Cortex of kidney (tissue), 1 donor: ENCODE measurements at places on chromosomes 12 and 14.

DNA sequence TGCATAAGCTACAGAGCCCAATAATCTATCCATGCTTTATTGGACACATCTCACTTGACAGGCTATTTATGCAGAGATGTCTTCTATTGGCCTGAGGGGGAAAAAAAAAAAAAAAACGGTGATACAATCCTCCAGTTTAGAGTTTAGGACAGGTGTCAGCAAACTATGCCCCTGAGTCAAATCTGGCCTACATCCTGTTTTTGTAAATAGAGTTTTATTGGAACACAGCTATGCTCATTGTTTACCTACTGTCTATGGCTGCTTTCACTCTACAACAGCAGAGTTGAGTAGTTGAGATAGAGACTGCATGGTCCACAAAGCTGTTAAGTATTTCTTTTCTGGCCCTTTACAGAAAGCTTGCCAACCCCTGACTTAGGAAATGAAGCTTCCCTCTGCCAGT is 403.1 kb downstream of the C12orf75 start:
- no peak for DNase-seq

DNA sequence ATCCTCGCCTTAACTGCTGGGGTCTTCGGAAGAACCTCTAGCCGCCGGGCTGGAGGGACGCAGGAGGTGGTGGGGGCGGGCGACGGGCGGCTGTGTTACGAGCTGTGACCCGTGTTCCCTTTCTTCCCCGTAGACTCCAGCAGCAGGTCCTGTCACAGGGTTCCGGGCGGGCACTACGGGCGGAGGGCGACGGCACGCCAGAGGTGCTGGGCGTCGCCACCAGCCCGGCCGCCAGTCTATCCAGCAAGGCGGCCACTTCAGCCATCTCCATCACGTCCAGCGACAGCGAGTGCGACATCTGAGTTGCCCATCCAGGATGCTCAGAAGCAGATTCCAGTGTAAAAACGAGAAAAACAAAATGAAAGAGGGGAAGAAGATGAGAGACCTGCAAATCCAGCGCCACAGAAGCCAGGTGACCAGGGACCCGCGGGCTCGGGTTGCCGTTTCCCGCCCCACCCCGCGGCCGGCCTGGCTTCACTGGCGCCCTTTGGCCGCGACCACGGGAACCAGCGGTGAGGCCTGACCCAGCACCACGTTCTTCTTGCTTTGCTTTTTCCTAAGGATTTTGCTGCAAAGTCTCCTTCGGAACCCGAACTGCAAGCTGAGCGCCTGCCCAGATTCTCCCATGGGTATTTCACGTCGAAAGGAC is 2.1 kb downstream of the SIX6 start:
- no peak for DNase-seq

GRCh38 chr12:29228474-29229157 is 79.5 kb downstream of the FAR2 start:
- no peak for DNase-seq

DNA sequence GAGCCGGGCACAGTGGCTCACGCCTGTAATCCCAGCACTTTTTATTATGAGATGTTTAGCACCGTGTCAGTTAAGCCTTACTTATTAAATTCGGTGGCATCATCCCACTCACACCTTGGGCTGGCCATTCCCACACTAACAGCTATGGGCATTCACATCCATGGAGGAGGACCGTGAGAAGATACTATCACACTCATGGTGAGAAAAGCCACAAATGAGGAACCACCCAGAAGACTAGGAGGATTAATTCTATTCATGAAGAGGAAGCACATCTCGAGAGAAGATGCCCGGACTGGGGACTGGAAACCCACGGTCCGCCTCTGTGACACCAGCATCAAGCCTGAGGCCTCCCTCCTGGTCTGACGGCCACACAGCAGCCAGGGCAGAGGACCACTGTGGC is 4.9 kb downstream of the CDC42BPB start:
- DNase-seq, result no peak

DNA sequence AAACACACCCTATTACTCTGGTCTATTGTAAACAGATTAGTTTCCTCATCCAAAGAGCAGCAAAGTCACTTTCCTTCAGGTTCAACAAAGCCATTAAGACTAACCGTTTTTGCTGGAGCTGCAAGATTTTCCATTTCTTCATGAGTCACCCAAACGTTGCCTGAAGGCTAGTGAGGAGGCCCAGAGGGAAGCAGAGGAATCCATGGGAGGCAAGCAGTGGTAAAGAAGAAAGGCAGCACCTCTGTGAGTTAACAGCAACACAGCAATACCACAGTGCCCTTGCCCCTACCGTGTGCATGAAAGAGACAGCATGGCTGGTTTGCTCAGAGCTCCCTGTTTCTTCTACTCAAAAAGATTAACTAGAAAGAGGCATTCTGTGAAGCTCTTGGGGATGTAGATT is 206.3 kb downstream of the ACSS3 start:
- no peak for DNase-seq

DNA sequence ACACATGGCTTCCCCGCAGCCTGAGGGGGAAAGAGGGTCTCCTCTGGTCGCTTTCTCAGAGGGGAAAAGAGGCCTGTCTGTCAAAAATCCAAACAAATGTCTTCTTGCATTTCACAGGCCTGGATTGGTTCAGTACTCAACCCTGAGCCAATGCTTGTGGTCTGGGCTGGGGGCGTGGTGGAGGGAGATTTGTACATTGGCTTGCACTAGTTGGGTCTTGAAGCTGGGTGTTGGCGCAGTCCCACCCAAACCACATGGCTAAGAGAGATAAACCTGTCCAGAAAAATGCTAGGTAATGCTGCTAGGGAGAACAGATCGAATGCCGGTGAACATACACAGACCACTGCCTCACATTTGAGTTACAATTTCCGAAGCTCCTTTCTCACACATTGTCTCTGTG is 461.6 kb downstream of the MED13L start:
- no peak for DNase-seq

GRCh38 chr14:24960816-24961215 is 89.1 kb downstream of the STXBP6 start:
- no peak for DNase-seq

GRCh38 chr12:87820524-87821202 is 208.5 kb downstream of the C12orf50 start:
- no peak for DNase-seq

DNA sequence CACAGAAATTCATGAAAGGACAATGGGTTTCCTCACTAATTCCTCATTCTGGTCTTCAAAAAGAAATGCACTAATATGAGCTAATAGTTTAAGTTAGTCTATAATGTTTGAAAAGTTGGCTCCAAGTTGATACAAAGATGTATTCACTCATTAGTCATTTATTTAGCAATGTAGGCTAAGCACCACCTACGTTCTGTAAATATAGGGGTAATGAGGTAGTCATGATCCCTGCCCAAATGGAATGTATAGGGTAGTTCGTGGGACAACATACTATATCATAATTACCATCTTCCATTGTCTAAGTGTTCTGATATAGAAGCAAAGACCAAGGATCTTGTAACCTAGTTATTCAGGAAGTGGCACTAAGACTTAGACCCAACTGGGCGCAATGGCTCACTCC is 86.5 kb downstream of the DIO2 start:
- no peak for DNase-seq

DNA sequence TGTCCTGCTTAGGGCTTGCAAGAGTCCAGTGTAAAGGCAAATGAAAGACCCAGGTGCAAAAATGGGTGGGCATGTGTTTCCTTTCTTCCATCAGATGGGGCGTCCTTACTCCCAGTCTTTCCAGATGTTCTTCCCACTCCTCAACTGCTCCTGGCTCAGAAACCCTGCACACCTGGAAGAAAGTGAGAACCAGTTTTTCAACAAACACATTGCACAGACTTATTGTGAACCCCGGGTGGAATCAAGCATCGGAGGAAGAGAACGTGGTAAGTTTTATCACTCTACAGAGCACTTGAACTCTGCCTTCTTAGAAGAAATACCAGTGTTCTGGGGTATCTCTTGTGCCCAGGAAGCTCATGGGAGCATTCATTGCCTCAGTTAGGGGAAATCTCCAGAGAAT is 93.3 kb downstream of the TMX1 start:
- no peak for DNase-seq

- no peak for DNase-seq
These were observed 186.9 kb downstream of the EMP1 start for GRCh38 chr12:13383379-13383778.

DNA sequence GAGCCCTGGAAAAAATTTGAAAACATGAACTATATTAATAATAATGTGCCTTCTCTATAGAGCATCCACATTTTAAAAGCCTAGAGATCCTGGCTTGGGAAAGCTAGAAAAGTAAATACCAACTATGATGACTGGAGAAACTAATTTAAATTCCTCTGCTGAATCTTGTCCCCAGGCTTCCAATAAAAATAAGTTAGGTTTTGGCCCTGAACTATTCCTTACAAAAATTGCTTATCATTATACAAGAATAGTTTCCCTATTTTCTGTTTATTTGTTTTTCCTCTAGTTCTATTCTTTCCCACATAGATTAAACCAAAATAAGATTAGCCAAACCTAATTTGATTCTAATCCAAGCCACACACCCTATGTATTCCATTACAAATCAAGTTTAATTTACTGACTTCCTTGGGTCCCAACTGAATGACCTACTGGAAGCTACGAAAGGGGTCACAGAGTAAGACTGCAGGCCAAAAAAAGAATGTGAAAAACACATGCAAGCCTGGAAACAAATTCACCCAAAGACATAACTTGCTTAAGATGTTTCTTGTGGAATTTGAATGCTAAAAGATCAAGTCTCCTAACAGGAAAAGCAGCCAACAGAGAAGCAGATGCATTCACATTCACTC is 133.0 kb downstream of the PAWR start:
- DNase-seq, result no peak

DNA sequence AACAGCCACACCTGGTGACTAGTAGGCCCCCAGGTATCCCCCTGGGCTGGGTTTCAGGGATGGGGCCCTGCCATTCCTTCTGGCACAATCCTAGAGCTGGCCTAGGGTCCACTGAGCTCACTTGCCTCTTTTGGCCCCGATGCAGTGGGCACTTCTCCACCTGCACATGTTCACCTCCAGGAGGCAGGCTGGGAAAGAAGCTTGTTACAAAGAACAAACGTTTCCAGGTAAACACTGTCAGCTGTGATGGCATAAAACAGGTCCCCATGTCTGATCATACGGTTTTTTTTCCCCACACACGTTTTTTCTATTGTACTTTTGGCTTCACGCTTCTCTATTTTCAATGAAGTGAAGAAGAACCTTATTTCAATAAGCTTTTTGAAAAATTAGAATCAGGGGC is 15.8 kb upstream of the HVCN1 start:
- no peak for DNase-seq

DNA sequence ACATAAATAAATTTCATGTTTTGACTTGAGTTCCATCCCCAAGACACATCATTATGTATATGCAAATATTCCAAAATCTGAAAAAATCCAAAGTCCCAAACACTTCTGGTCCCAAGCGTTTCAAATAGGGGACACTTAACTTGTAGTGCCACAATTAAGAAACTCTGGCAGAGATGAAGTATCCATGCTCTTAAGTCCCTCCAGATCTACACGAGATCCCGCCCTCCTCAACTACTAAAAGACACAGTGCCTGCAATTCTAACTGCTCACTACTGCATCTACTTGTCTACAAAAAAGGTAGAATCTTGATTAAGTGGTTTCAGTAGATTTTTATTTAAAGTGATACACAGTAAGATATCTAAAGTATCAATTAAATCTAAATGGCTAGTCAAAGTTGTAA is 97.0 kb downstream of the MED13L start:
- DNase-seq, result no peak

- no peak for DNase-seq
These were observed 61.0 kb upstream of the CLEC14A start for GRCh38 chr14:38316922-38317321.

DNA sequence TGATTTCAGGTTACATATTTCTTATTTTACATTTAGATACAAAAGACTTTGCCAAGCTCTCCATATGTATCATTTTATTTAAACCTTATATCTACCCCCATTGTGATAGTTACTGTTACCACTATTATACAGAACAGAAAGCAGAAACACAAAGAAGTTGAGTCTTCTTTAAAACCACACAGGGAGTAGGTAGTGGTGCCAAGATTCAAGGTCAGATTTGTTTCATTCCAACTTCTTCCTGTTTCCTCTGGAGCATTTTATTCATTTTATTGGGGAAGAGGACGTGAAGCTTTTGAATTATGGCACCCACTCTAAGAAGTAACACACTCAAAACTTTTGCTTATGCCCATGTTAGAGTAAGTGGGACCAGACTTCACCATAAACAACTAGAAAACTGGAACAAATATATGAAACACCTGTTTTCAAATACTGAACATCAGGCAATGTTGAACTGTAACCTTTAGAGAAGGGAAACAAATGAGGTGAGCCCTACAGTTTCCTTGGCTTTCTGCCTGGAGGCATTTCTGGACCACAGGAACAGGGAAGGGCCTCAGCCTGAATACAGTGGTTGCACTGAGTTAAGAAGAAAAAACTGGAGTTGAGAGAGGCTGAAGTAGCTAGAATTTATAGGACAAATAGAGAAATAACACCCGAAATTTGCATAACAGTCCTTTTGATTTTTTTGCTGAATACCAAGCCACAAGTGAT is 160.4 kb upstream of the SSTR1 start:
- DNase-seq, result no peak

- DNase-seq, result no peak
These were observed 4.0 kb upstream of the C1R start for GRCh38 chr12:7096006-7096932.
